ENCODE measurements at places on chromosomes 16 and 17.

- no peak for DNase-seq
Measured at GRCh38 chr17:74216505-74216904, 3.1 kb downstream of the TTYH2 start.

DNA sequence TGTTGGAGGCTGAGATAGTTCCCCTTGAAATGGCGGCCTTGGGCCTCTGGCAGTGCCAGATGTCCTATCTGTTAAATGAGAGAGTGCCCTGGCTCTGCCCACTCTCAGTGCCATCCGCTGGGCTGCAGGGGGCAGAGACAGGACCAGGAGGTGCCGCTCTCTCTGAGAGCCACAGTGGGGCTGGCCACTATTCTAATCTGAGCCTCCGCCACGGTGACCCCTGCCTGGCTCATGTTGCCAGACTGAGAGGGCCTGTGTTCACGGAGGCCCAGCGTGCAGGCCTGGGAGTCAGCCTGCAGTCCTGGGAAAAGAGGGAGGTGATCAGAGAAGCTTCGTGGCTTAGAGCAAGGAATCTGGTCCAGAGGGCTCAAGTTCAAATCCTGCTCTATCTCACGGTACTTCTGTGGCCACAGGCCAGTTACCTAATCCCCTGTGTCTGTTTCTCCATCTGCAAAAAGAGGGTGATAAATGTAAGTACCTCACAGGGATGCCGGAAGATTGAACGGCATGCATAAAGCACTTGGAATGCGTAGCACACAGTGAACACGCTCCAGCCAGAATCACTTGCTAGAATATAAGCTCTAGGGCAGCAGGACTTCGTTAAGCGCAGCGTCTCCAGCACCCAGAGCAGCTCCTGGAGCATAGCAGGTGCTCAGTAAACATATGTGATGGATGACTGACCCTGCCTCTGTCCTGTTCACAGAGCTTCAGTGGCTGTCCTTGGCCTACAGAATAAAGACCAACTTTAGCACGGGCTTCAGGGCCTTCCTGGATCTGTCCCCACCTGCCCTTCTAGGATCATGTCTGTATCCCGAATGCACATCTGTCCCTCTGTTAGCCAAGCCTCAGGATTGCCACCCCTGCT, 6.3 kb downstream of the ATP2A3 start:
- no peak for DNase-seq

DNA sequence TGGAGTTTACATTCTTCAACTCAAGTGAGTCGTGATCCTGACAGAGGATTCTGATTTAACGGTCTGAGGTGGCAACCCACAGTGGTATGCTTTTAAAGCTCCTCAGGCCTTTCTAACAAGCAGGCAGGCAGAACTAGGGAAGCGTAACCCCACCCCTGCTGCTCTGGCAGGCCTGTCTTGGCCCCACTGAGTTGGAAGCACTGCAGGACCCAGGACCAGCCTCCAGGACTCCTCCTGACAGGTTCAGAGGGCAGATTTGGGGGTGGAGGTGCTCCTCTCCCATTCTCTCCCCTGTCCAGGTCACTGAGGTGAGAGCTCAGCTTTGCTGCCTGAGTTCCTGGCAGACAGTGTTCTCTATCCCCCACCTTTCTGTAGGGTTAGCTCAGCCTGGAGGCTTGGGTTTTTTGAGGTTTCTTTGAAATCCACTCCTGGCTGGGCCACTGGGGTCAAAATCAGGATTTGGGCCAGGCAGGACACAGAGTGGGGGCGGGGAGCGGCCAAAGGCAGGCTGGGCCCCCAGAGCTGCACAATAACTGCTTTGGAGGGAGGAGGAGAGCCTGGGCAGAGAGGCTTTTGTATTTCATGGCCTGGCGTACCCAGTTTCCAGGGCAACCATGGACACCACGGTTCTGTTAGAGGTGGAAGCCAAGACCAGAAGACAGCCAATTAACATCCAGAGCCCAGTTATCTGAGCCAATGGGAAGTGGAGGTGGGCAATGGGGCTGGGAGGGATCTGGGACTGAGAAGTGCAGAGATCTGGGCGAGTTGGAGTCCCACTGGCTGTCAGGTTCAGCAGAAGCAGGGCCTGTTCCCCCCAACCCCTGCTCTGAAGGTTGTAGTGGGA, 9.5 kb downstream of the MRPL27 start:
- DNase-seq, result peak; percentile 69

GRCh38 chr16:54930869-54931119, 129 bp downstream of the IRX5 start:
- no peak for DNase-seq

- DNase-seq, result no peak
Measured at GRCh38 chr17:58565389-58566311, 51.2 kb upstream of the MTMR4 start.

- no peak for DNase-seq
Measured at GRCh38 chr17:9813166-9813565, 8.7 kb downstream of the GSG1L2 start.

DNA sequence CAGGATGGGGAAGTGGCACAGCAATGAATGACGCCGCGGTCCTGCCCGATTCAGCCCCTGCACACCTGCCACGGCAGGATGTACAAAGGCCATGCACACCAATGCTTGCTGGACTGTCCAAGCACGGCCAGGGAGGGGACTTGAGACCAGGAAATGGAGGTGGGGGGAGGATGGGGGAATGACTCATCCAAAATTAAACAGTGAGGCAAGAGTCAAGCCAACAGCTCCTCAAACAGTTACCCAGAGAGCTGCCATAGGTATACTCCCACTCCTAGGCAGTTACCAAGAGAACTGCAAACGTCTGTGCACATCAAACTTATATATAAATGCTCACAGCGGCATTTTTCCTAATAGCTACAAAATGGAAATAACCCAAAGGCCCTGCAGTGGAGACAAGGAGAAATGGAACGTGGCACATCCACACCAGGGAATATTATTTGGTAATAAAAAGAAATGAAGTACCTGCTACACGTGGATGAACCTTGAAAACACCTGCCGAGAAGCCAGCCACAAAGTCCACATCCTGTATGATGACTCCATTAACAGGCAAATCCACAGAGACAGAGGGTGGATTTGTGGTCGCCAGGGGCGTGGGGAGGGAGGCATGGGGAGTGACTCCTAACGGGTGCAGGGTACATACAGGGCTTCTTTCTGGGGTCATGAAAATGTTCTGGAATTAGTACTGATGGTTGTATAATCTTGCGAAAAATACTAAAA, 54.1 kb downstream of the VAC14 start:
- DNase-seq, result peak; percentile 46

DNA sequence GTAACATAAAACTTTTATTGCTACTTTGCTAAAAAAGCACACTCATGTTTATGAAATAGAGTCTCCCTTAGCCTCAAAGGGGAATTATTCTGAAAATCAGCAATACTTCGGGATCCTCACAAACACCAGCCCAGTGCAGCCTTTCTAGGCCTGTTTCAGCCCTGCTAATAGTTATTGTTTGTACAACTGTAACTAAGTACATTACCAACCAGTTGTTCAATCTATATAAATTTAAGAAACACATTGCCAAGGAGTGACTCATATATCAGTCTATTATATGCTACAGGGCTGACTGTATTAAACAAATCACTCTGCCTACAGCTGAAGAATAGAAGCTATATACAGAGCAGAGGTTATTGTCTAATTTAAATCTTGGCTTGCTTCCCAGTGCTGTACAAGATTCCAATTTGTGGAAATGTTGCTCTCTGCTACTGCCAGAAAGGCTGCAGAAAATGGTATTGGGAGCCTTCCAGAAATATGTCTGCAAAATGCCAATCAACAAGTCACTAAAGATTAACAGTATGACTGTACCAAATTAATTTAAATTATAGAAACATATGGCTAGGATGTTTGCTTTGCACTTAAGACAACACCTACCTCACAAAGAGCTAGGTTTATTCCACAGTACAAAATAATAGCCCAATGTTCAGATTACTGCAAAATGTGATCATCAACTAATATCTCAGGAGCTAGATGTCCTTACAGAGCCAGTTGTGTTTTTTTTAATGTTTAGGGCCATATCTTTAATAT, 49.7 kb downstream of the TOX3 start:
- peak; percentile 91 for DNase-seq

- no peak for DNase-seq
Measured at GRCh38 chr17:47715669-47716325, 17.2 kb upstream of the TBX21 start.

- DNase-seq, result no peak
Measured at GRCh38 chr16:934178-934577, 36.6 kb downstream of the LMF1 start.

- peak; percentile 92 for DNase-seq
Measured at GRCh38 chr16:66266436-66267291, 99.8 kb upstream of the CDH5 start.

- DNase-seq, result no peak
Measured at GRCh38 chr16:25279491-25279890, 21.8 kb upstream of the ZKSCAN2 start.

DNA sequence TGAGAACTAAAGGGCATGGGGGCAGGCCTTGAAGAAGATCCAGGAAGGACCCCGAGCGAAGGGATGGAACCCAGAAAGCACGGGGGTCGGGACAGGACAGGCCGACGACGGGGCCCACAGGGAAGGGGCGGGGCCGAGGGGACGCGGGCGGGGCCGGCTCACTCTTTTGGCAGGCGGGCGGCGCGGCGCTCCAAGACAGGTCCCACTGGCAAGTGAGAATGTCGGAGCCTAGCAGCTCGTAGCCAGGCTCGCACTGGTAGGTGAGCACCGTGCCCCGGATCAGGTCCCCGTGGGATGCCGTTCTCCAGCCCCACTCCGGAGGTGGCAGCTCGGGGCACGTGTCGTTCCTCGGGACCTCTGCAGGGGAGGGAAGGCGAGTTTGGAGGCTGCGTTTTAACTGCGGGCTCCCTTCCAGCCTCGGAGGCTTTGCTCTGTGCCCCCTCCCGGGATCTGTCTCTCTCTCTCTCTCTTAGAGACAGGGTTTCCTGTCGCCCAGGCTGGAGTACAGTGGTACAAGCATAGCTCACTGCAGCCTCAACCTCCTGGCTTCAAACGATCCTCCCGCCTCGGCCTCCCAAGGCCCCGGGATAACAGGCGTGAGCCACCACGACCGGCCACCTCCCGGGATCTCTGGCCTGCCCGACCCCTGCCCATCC, 13.7 kb upstream of the CDIPT start:
- no peak for DNase-seq

DNA sequence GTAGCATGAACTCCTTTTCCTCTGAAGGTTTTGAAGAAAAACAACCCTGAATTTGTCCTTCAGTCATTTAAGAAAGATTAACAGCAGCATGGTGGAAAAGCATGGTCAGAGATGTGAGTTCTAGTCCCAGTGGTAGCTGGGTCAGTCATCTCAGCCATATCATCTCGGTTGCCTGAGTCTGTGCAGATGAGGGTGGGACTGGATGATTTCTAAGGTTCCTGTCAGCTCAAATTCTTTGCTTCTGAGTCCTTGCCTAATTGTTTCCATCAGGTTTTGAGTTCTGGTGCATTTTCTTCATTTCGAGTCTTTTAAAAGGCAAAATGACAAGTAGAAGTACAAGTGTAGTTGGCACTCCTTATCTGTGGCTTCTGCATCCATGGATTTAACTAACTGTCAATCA, 63.9 kb downstream of the TNRC6C start:
- no peak for DNase-seq

- no peak for DNase-seq
Measured at GRCh38 chr17:39687101-39687545, 734 bp downstream of the PGAP3 start.

GRCh38 chr16:82504836-82505235, 121.9 kb upstream of the CDH13 start:
- DNase-seq, result no peak

GRCh38 chr16:88442383-88442726, 10.7 kb upstream of the ZFPM1 start:
- DNase-seq, result no peak

- DNase-seq, result peak; percentile 51
Measured at GRCh38 chr16:30005341-30006094, 5.3 kb downstream of the DOC2A start.

- DNase-seq, result no peak
Measured at GRCh38 chr16:83244057-83244456, 563.7 kb upstream of the HSBP1 start.

- no peak for DNase-seq
Measured at GRCh38 chr16:11535494-11535893, 51.2 kb downstream of the LITAF start.

Measured in tongue (tissue), 3 donors.